ENCODE measurements at places on chromosomes 3 and 15.

DNA sequence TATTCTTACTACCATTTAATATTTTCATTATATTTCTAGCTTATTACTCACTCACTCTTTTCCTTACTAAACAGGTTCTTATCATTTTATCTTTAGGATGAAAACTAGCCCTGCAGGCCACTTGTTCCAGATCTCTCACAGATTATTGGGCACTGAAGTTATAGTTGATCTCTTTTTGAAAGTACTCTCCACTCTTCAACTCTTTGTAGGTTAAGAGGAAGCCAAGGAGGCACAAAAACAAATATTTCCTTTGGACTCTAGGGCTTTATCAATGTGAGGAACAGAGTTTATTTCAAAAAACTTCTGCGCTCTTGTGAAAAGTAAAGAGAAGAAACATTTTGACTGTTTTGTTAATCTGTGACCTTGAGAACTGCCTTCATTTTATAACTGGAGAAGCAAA, 96.0 kb upstream of the NPHP3 start:
- no peak for DNase-seq

DNA sequence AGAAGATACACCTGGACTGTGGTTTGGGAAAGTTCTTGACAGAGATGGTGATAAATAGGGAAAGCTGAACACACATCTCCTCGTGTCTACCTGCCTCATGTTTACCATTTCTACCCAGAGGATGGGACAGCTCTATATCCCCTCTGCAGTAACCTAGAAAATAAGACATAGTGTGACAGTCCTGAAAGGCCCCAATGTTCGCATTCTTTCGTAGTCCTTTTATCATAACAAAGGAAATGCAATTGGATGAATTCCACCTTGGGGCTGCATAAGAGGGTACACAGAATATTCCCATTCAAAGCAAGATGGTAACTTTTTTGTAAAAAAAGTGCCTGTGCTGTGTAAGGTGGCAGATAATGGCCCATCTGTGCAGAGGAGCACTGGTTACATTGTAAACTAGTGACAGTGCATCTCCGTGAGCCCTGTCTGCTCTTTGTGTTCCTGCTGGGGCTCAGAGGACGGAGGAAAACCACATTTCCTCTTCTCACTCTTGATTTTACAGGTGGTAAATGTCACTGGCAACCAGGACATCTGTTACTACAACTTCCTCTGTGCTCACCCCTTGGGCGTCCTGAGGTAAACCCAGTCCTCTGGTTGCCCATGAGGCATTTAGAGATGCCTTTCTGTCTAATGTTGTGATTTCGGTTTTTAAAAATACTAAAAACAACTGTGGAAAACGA, 74.3 kb downstream of the SIDT1 start:
- DNase-seq: no peak

- DNase-seq: peak; percentile 55
These were observed 22.4 kb downstream of the PLA2G4F start for GRCh38 chr15:42133886-42134502.

GRCh38 chr3:126291061-126291460, 66.1 kb downstream of the KLF15 start:
- no peak for DNase-seq

GRCh38 chr15:38994310-38994709, 429.7 kb upstream of the RASGRP1 start:
- DNase-seq: no peak

DNA sequence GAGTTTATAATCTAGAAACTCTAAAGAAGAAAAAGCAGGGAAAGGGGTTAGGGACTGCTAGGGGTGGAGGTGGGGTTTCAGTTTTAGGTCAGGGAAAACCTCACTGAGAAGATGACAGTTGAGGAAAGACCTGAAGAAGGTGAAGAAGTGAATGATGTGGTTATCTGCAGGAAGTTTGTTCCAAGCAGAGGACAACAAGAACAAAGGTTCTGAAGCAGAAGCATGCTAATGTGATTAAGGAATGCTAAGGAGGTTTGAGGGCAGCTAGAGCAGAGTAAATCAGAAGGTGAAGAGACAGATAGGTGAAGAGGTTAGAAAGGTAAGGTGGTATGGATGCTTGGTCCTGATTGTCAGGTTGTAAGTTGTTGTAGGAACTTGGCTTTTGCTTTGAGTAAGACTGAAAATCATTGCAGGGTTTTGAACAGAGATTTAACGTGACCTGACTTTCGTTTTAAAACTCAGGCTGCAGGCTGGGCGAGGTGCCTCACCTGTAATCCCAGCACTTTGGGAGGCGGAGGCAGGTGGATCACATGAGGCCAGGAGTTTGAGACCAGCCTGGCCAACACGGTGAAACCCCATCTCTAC, 8.6 kb downstream of the OXSR1 start:
- no peak for DNase-seq

All from erythroblast (primary cell).